Effector CD4-positive, alpha-beta T cell (primary cell): ENCODE measurements at places on chromosomes 16 and 17.

DNA sequence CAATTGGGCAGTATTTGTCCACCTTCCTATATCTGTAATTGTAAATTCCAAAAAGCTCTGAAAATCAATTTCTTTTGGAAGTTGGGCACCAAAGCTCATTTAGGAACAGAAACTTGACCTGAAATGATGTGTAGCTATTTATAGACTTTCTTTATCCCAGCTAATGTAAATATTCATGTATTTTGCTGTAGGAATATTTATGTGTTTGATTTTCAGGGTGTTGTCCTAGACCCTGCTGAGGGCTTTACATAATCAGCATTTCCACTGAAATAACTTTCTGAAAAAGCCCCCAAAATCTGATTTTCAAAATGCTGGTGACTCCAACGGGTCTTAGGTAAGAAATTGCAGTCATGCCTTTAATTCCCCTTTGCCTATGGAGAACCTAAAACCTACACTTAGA, 4.1 kb downstream of the RBFOX1 start:
- DNase-seq, result no peak

DNA sequence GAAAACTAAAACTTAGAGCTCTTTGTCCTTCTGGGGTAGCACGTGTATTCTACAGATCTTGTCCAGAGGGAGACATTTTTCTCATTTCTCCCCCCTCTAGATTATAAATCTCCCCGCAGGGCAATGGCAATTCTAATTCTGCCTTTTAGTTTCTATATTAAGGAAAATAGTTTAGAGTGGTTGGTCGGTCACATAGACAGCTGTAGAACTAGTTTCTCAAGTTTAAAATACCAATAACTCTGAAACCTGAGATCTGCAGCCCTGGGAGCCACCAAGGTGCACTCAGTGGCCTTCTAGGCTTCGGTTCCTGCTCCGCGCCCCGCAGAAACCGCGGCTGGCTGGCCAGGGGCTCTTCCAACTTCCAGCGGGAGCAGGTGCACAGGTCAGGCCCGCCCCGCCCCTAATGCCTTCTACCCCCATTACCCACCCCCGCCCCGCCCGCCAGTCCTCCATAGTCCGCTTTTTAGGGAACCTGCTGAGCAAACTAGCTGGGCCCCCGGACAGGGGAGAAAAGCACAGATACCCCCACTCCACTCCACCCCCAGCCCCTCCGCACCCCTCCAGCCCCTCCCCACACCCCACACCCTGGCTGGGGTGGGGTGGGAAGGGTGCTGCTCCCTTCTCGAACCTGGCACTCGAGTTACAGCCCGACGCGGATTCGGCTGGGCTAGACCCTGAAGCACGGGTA, 431 bp downstream of the SLFN11 start:
- peak; percentile 4 for DNase-seq

GRCh38 chr17:73706858-73707257, 62.6 kb upstream of the SDK2 start:
- DNase-seq, result no peak

GRCh38 chr16:88763502-88764053, 21.4 kb downstream of the PIEZO1 start:
- no peak for DNase-seq

DNA sequence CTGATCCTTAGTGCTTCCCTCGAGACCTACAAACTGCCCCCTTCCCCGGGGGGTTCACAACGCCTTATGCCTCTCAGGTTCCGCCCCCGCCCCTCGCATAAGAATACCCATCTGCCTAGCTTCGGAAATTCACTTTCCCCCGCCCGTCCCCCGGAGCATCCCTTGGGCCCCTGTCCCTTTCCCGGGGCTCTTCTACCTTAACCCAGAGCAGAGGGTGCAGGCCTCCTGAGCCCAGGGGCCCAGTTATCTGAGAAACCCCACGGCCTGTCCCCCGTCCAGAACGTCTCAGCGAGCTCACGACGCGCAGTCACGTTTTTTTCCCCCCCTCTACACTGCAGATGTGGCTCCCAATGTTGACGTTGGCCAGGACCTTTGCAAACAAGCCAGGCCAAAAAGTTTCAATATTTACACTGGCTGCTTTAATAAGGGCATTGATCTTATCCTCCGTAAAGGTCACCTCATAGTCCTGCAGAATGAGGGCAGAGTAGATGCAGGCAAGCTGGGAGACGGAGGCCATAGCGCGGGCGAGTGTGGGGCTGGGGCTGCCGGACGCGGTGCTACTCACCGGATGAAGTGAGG, 1.4 kb upstream of the NBR1 start:
- peak; percentile 7 for DNase-seq

GRCh38 chr17:50381260-50381815, 8.3 kb downstream of the EME1 start:
- DNase-seq, result no peak

DNA sequence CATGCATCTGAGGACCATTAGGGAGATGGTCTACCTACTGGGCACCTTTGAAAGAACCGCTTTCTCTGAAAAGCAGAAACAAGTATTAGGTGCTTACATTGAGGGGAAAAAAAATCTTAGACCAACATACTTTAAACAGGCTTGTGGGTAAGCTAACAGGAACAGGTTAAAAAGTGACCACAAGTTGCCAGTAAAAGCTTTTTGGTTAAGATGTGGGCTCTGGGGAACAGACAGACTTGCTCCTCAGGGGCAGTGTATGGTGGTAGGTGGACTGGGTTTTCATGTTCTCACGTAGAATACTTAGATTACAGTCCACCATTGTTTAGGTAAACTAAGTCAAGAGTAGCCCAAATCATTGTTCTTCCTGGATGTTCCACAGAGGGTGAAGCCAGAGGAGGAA, 41.2 kb downstream of the REXO5 start:
- no peak for DNase-seq

DNA sequence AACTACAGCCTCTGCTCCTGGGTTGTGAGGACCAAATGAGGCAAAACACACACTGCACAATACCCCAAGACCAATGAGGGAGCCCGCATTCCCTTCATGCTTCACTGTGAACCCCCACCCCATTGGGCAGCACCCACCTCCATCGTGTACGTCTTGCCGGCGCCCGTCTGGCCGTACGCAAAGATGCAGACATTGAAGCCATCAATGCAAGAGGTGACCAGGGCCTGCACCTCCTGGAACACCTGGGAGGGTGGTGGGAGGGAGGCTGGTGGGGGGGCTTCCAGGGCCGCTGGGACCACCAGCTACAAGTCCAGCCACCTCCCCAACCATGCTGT, 28.4 kb downstream of the KATNB1 start:
- no peak for DNase-seq

DNA sequence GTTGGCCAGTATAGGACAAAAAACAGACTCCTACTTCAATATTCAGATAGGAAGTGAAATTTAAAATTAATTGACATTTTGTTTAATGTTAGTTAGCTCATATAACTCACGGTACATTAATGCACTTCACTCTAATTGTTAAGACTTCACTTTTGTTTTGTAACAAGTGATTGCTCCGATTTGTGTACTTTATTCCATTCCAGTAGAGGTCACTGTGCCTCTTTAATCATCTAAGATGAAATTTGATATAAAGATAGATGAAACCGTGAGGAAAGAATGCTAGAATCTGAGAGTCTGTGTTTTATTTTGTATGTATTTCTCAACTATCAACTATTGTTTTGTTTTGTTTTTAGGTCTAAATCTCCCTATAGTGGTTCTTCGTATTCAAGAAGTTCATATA, 29.0 kb downstream of the RBBP6 start:
- DNase-seq, result no peak

GRCh38 chr17:32558997-32559650, 72.3 kb downstream of the CDK5R1 start:
- no peak for DNase-seq

- peak; percentile 59 for DNase-seq
Measured at GRCh38 chr17:29140631-29141513, 39.3 kb downstream of the MYO18A start.

DNA sequence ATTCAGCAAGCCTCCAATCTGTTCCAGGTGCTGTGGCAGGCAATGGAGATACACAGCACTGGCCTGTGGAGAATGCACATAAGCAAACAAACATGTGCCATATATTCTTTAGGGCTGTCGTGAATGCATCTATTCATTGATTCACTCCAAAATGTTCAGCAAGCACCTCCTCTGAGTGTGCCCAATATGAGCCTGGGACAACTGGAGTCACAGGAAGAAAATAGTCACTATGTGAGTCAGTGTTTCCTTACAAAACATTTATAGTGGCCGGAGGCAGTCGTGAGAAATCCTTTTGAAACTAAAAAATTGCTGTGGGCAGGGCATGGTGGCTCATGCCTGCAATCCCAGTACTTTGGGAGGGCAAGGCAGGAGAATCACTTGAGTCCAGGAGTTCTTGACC, 310.1 kb downstream of the CA10 start:
- no peak for DNase-seq
